ENCODE measurements at places on chromosomes 5 and 9. TPM values are rescaled to one million over a fixed set of nuclear protein-coding genes. Genes with fewer than 3 reads are reported as not detected.

Gene CDX1
- not detected for total RNA-seq

Gene TRIM14
- total RNA-seq, result 6.0 TPM

Gene PHF24
- not detected for total RNA-seq

Gene PITX1
- total RNA-seq, result 2.2 TPM

Gene HRCT1
- 2.1 TPM for total RNA-seq

Gene RNF208
- not detected for total RNA-seq

Gene SPINK7
- total RNA-seq, result not detected

Gene FBN2
- total RNA-seq, result 27.4 TPM

Gene WNK2
- total RNA-seq, result not detected

Gene TRIM41
- 14.4 TPM for total RNA-seq

Gene LCN1
- total RNA-seq, result not detected

Gene ZBED3
- total RNA-seq, result 0.19 TPM

Gene RALGPS1
- 0.57 TPM for total RNA-seq

Gene C5orf52
- not detected for total RNA-seq

Gene SPINK5
- not detected for total RNA-seq

Gene LCN6
- total RNA-seq, result not detected

Gene CBY3
- not detected for total RNA-seq

Gene PLPP7
- 22.4 TPM for total RNA-seq

Gene IL3
- not detected for total RNA-seq

Gene PCDHB13
- total RNA-seq, result 5.1 TPM

Gene NRG2
- not detected for total RNA-seq

Gene SLC1A3
- 12.1 TPM for total RNA-seq

Gene PLEKHG4B
- total RNA-seq, result 0.38 TPM

Gene PCDHGC4
- total RNA-seq, result 0.69 TPM

Gene GMCL2
- total RNA-seq, result not detected

Gene SOWAHA
- not detected for total RNA-seq

Gene SPINK4
- not detected for total RNA-seq

Gene RELL2
- 5.2 TPM for total RNA-seq

Gene TMEM174
- not detected for total RNA-seq

Gene IFNA2
- total RNA-seq, result not detected

Gene TOR4A
- total RNA-seq, result 2.6 TPM

Gene DMRT3
- total RNA-seq, result not detected

Gene ENTREP1
- total RNA-seq, result not detected

Gene CERCAM
- total RNA-seq, result 117 TPM

Gene S1PR3
- total RNA-seq, result 3.2 TPM

Gene C9orf153
- not detected for total RNA-seq

Gene MZB1
- not detected for total RNA-seq

Gene SLC6A7
- total RNA-seq, result not detected

Gene PCDHB3
- total RNA-seq, result 2.0 TPM

Gene CCL19
- total RNA-seq, result not detected

Gene LHFPL2
- 97.3 TPM for total RNA-seq

Gene ARHGEF28
- 90.0 TPM for total RNA-seq

Gene OSMR
- total RNA-seq, result 20.2 TPM

Gene PCDHGA4
- 4.4 TPM for total RNA-seq

Gene SLC34A3
- not detected for total RNA-seq

Gene ARL14EPL
- 0.40 TPM for total RNA-seq

Gene ZDHHC11
- not detected for total RNA-seq

Gene ZNF883
- total RNA-seq, result 1.0 TPM

Gene IFNA7
- total RNA-seq, result not detected

Gene GRXCR2
- not detected for total RNA-seq

Gene PTGES2
- 62.8 TPM for total RNA-seq

Gene ARL10
- 12.6 TPM for total RNA-seq

Gene COMMD10
- total RNA-seq, result 33.3 TPM

Gene FLT4
- 3.2 TPM for total RNA-seq

Gene FBXL7
- 6.2 TPM for total RNA-seq

Data from LHCN-M2 (cell line).